ENCODE measurements at places on chromosomes 6 and 20. TPM values are rescaled to one million over a fixed set of nuclear protein-coding genes. Genes with fewer than 3 reads are reported as not detected.

Gene MAP1LC3A
- total RNA-seq, result 10.1 TPM

Gene MCM9
- total RNA-seq, result 10.1 TPM

DNA sequence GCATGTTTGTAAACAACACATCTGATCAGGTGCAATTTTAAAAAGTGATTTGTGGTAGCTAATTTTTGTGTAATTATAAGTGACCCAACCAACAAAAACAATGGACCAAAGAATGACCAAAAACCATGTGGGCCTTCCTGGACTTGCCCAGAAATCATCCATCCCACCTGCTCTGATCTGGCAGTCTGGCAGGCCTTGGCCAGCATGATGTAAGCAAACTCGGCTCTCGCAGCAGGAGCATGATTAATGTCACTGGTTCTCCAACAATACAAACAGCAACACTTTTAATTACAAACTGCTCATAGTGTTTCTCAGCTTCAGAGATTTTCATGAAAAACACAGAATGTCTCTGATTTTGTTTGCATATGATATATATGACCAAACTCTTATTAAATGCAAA lies 16.1 kb downstream of the TP53INP2 start:
- no peak for DNase-seq
- H3K4me3 ChIP-seq, result no peak overlapping the region
- no peak overlapping the region for H3K27ac ChIP-seq
- H3K27me3 ChIP-seq, result no peaks in the 10 kb centered on the region
- H3K4me1 ChIP-seq, result no peaks in the 10 kb centered on the region

DNA sequence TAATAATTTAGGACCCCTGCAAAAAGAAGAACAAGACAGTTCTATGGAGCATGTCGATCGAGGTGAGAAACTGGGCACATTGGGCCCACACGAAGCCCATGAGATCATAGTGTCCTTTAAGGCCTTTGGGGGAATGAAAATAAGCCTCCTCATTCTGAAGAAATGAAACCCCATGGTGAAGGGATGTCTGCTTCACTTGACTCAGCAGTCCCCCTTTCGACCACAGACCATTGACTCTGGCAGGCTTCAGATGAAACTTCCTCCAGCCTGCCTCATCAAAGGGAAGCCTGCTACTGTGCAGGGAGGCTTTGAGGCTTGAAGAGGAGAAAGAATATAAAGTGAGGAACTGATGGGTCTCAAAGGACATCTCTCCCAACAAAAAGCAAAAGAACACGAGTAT lies 144.2 kb upstream of the FBXL4 start:
- no peaks in the 10 kb centered on the region for H3K27me3 ChIP-seq
- no peak for DNase-seq
- H3K4me1 ChIP-seq, result no peaks in the 10 kb centered on the region
- H3K27ac ChIP-seq, result no peak overlapping the region

DNA sequence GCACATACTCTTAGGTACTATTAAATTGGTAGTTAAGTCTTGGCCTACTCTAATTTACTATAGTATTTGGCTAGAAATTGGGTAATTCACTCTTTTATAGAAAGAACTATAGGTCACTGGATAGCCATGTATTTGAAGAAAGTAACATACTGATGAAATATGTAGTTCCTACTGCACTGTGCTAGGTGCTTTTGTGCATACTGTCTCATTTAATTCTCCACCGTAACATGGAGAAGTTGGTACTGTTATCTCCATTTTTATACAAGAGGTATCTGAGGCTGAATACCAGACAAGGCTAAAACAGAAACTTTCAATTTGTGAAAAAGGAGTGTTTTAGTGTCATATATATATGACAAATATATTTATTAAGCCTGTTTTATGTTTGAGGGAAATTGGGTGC lies 29.8 kb downstream of the AFDN start:
- no peaks in the 10 kb centered on the region for H3K27me3 ChIP-seq
- no peak for DNase-seq
- H3K4me3 ChIP-seq, result no peak overlapping the region
- no peak overlapping the region for H3K27ac ChIP-seq
- H3K36me3 ChIP-seq, result no peaks in the 10 kb centered on the region
- H3K4me1 ChIP-seq, result peaks cover 14% of the 10 kb centered on the region

Gene JPH2
- 0.37 TPM for total RNA-seq

Gene SLC22A16
- not detected for total RNA-seq

DNA sequence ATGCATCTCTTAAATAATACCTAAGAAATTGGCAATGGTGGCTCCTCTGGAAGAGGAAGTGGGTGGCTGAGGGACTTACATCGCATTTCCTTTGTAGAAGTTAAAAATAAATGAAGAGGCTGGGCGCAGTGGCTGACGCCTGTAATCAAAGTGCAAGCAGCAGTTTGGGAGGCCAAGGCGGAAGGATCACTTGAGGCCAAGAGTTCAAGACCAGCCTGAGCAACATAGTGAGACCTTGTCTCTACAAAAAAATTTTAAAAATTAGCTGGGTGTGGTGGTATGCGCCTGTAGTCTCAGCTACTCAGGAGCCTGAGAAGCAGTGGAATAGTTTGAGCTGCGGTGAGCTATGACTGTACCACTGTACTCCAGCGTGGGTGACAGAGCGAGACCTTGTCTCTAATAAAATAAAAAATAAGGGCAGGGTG lies 12.2 kb upstream of the NCOA3 start:
- H3K36me3 ChIP-seq, result no peaks in the 10 kb centered on the region
- no peak overlapping the region for H3K27ac ChIP-seq
- peaks cover 6% of the 10 kb centered on the region for H3K4me1 ChIP-seq
- H3K27me3 ChIP-seq, result no peaks in the 10 kb centered on the region
- no peak for DNase-seq
- no peak overlapping the region for H3K4me3 ChIP-seq

DNA sequence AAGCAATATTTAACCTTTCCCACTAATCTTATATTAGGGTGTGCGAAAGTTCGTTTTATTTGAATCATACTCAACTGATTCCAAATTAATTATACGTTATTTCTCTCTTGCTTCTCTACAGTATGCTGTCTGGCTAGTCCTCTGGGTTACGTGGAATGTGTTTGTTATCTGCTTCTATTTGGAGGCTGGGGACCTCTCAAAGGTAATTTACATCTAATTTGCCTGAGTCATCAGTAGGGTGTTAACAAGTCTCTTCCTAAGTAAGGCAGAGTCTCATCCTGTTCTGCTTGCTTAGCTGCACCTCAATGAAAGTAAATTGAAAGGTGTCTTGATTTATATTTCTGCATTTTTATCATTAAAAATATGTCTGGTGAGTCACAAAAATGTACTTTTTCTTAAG lies 551.5 kb downstream of the NKAIN2 start:
- H3K27me3 ChIP-seq, result no peaks in the 10 kb centered on the region
- H3K4me1 ChIP-seq, result no peaks in the 10 kb centered on the region
- no peak for DNase-seq
- H3K27ac ChIP-seq, result no peak overlapping the region
- no peaks in the 10 kb centered on the region for H3K36me3 ChIP-seq

Gene MARCKS
- total RNA-seq, result 42.0 TPM

GRCh38 chr20:13105039-13105438 lies 96.3 kb downstream of the SPTLC3 start:
- H3K27ac ChIP-seq, result no peak overlapping the region
- H3K4me3 ChIP-seq, result no peak overlapping the region
- H3K36me3 ChIP-seq, result no peaks in the 10 kb centered on the region
- no peaks in the 10 kb centered on the region for H3K27me3 ChIP-seq
- H3K4me1 ChIP-seq, result no peaks in the 10 kb centered on the region
- no peak for DNase-seq

Gene RSPH4A
- total RNA-seq, result 0.49 TPM

DNA sequence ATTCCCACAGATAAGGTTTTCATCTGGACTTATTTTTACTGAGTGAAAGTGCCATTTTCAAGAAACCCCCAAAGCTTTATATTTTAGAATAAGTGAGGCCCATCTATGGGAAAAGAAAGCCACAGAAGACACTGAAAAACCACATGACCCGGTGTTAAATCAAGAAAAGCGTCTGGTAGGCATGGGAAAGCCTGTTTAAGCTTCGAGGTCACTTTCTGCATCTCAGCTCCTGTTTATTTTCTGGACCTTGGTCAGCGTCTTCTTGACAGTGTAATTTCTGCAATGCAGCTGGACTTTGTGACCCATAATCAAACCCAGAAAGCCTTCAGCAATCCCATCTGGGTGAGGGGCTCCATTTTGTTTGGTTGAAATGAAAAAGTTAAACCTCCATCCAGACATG lies 59.6 kb upstream of the NEDD9 start:
- no peak overlapping the region for H3K4me3 ChIP-seq
- no peaks in the 10 kb centered on the region for H3K27me3 ChIP-seq
- no peak for DNase-seq
- H3K4me1 ChIP-seq, result no peaks in the 10 kb centered on the region

GRCh38 chr20:49693435-49694171 lies 20.1 kb downstream of the B4GALT5 start:
- H3K36me3 ChIP-seq, result no peaks in the 10 kb centered on the region
- peak overlapping the region; percentile 41 for H3K27ac ChIP-seq
- H3K27me3 ChIP-seq, result no peaks in the 10 kb centered on the region
- no peak overlapping the region for H3K4me3 ChIP-seq

Gene EEF1A2
- 20.5 TPM for total RNA-seq

Gene TMC2
- total RNA-seq, result not detected

DNA sequence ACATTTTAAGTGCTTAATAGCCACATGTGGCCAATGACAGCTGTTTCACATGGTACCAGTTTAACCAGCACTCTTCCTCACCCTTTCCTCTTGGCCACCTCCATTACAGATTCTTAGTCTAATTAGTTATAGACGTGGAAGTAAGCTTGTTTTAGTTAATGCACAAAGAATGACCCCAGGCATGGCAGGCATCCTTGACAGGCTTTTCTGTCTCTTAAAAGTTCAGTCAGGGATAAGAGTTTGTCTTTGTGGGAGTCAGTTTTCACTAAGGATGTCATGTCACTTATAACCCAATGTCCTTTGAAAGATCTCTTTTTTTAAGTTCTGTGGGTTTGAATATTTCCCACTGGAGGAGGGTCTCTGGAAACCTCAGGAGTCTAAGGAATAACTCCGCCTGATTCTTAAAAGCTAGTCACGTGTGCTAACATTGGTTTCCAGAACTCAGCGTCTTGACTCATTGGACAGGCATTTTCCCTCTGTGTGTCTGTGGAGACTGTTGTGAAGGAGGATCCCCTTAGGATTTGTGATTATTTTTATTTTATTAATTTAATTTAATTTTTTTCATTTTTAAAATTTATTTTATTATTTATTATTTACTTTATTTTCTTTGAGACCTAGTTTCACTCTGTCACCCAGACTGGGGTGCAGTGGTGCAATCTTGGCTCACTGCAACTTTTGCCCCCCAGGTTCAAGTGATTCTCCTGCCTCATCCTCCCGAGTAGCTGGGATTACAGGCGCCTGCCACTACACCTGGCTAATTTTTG lies 171.4 kb downstream of the ZFAND3 start:
- H3K4me3 ChIP-seq, result no peak overlapping the region
- H3K27ac ChIP-seq, result no peak overlapping the region
- H3K4me1 ChIP-seq, result peaks cover 19% of the 10 kb centered on the region
- no peak for DNase-seq

- H3K4me1 ChIP-seq, result no peaks in the 10 kb centered on the region
- H3K27me3 ChIP-seq, result no peaks in the 10 kb centered on the region
- no peak overlapping the region for H3K4me3 ChIP-seq
- DNase-seq, result no peak
- H3K27ac ChIP-seq, result no peak overlapping the region
Measured at GRCh38 chr6:69185276-69185675, 550.2 kb downstream of the ADGRB3 start.

GRCh38 chr20:4597215-4597614 lies 124.5 kb upstream of the PRND start:
- no peaks in the 10 kb centered on the region for H3K36me3 ChIP-seq
- DNase-seq, result no peak
- no peak overlapping the region for H3K4me3 ChIP-seq

GRCh38 chr6:7260291-7261031 lies 52.5 kb downstream of the SSR1 start:
- H3K27ac ChIP-seq, result peak overlapping the region; percentile 86
- peak; percentile 20 for DNase-seq
- no peaks in the 10 kb centered on the region for H3K36me3 ChIP-seq
- H3K4me1 ChIP-seq, result peaks cover 5% of the 10 kb centered on the region
- H3K4me3 ChIP-seq, result peak overlapping the region; percentile 39
- no peaks in the 10 kb centered on the region for H3K27me3 ChIP-seq
